Amygdala (tissue), 56 donors: ENCODE measurements at places on chromosomes 16 and 17.

GRCh38 chr17:47882247-47882646, 13.8 kb upstream of the SP2 start:
- no peak for DNase-seq

GRCh38 chr17:40915721-40916256, 21.7 kb downstream of the KRT23 start:
- DNase-seq: no peak

DNA sequence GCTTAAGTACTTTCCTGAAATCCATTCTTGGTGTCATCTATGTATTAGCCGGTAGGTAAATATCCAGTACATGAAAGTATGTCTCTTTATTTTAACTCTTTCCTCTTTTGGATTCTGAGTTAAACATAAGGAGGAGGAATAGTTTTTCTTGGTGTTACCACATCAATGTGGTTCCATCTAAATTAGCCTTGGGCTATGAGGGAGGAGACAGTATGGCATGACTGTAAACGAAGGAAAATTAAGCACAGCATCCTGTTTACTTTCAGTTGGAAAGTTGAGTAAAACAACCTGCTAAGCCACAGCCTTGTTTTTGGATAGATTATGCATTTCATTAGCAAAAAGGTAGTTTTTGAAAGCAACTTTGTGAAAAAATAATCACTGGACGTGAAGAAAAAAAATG, 693.0 kb upstream of the SOX9 start:
- no peak for DNase-seq

GRCh38 chr17:18916816-18917500, 35.0 kb upstream of the SLC5A10 start:
- no peak for DNase-seq

- DNase-seq: no peak
Observed at GRCh38 chr16:30443631-30444030, 2.0 kb downstream of the SEPHS2 start.

DNA sequence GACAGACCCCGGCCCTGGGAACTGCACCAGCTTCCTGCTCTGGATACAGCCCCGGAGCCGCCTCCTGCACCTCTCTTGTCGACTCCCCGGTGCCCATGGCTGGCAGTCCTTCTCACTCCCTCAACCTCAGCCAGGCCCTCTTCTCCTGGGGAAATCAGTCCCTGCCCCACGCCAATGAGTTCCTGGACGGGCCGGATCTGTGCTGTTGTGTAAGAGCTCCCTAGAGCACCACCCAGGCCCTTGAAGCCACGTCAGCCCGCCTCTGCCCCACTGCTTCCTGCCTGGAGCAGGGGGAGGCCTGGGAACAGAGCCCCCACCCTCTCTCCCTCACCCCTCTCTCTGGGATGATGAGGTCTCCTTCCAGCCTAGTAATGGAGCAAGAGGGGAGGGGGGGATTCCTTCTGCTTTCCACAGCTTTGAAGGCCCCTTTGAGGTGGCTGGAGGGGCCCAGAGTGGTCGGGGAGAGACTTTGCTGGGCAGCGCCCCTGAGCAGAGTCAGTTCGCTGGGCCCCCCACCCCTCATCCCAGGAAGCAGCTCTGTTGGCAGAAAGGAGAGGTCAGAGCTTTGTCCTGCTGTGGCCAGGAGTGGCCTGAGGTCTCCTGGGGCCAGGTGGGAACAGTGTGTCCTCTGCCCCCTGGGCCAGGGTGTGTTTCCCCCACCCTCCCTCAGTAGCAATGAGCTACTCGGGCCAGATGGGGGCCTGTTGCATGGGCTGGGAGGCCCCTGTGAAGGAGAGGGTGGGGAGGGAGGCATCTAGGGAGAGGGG, 3.8 kb downstream of the PRR29 start:
- no peak for DNase-seq

DNA sequence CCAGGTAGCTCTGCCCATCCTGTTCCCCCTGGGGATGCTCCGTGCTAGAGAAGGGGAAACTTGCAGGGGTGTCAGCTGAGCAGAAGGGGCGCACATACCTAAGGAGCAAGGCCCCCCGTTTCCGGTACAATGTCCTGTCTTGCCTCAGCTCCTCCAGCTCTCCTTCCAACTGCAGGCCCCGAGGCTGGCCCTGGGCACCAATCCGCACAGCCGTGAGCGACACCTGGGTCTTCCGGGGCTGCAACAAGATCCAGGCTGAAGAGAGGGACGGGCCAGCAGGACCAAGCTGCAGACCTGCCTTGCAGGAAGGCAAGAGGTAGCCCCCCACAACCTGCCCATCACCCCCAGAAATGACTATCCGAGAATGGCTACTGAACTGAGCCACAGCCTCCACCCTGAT, 102.6 kb downstream of the RMI2 start:
- no peak for DNase-seq

DNA sequence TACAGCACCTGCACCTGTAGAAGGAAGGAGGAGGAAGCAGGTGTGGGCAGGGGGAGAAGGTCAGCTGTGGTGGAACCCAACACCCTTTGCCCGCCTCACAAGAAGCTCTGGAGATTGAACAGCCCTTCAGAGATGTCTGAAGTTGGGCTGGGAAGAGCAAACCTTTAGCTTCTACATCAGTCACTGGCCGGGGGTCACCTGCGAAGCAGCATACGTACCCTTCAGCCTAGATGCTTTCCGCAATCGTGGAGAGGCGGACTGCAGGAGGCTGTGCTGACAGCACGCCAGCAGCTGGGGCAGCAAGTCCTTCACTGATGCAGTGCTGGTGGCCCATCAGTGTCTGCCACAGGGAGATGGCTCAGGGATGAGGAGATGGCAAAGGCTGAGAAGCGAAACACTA, 5.2 kb upstream of the HS3ST3B1 start:
- DNase-seq: no peak

GRCh38 chr16:17831330-17831729, 360.6 kb upstream of the XYLT1 start:
- no peak for DNase-seq

DNA sequence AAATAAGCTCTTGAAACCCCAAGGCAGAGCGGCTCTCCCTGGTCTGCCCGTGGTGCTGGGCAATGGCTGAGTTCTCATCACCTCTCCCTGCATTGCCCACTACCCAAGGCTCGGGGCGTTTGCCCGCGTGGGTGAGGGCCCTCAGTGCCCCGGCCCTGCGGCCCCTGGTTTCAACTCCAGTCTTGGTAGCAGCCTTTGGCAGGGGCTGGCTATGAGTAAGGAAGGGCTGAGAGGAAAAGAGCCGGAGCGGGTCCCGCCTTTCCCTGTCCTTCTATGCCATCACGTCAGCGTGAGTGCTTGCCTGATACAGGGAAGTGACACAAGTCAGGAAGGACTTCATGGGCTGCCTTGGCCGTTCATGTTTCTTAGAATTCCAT, 71.7 kb upstream of the CBX4 start:
- no peak for DNase-seq

GRCh38 chr17:40291281-40291664, 3.6 kb downstream of the CDC6 start:
- DNase-seq: no peak

DNA sequence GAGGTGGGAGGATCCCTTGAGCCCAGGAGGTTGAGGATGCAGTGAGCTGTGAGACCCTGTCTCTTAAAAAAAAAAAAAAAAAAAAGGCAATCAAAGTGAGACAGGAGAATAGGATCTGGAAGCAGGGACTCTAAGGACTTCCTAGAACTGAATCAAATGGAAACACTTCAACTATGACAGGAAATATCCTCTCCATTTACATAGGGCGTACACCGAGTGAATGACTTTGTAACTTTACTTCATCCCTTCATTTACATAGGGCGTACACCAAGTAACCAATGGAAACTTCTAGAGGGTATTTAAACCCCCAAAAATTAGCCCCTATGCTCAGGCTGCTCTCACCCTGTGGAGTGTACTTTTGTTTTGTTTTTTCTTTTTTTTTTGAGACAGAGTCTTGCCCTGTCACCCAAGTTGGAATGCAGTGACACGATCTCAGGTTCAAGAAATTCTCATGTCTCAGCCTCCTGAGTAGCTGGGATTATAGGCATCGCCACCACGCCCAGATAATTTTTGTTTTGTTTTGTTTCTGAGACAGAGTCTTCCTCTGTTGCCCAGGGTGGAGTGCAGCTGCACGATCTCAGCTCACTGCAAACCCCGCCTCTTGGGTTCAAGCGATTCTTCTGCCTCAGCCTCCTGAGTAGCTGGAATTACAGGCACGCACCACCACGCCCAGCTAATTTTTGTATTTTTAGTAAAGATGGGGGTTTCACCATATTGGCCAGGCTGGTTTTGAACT, 9.6 kb upstream of the PRPSAP1 start:
- no peak for DNase-seq

DNA sequence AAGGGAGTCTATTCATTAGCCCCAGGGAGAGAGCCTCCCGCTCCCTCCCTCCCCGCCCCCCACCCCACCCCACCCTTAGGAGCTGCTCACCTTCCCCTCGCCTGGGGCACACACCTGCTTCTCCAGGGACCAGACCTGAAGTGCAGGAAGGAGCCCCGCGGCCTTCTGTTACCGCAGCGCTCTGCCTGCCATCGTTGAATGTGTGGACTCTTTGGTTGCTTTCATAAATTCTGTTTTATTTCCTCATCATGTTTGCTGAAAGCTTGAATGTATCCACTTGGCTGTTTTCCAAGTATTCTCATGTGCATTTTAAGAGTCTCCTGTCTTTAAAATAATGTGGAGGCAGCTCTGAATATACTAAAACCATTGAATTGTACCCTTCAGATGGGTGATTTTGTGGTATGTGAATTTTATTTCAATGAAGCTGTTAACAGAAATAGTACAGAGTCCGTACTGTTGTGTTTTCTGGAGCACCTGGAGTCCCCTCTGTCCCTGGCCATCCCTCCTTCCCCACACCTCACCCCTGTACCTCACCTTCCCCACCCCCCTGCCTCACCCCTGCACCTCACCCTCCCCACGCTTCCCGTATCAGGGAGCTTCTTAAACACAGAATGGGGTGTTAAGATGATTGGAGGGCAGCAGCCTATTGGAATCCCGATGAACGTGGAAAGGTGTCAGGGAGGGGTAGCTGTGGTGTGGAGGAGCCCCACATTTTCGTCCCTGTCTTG, 25.5 kb downstream of the RAB11FIP3 start:
- no peak for DNase-seq

DNA sequence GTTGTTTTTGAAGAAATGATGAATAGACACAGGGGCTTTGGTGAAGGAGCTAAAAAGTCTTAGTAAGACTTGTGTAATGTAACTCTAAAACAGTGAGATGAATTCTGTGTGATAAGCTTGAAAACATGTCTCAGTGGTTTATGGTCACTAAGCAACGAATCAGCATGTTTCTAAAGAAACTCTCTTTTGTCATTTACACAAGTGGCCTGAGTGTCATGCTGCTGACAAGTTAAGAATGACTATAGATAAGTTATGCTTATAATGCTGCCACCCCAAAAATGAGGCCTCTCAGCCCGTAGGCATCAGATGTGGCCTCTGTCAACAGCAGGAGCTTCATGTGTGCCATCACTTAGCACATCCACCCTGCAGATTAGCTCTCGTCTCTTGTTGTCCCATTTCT, 8.7 kb downstream of the COX10 start:
- DNase-seq: no peak

DNA sequence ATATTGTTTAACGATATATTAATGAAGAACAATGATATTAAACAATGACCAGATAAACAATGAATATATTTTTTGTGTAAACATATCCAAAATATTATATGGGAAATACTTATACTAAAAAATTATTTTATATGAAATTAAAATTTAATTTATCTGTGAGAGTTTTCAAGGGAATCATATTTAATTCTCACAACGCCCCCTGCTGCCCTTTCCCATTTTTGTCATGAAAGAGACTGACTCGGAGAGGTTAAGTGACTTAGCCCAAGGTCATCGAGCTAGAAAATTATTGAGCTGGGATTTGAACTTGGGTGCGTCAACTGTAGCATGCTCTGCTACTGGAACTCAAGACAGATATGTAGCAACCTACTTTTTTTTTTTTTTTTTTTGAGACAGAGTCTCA, 7.2 kb upstream of the MYCBPAP start:
- no peak for DNase-seq

DNA sequence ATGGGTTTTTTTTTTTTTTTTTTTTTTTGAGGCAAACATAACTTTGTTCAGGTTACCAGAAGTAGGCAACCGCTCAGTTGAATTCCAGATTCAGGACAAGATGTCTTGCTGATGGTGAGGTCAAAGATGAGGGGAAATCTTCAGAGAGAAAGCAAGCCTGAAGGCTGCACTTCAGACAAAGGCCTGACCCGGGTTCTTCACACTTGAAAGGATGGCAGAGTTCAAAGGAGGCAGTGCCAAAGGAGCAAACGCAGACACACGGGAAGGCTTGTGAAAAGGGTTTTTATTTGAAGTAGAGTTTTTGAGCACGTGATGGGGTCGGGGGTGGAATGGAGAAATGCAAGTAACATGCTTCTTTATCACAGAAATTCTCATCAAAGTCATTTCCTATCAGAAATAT, 960.2 kb upstream of the EEF2KMT start:
- DNase-seq: no peak

- no peak for DNase-seq
Observed at GRCh38 chr17:62882878-62883277, 74.8 kb upstream of the MARCHF10 start.

DNA sequence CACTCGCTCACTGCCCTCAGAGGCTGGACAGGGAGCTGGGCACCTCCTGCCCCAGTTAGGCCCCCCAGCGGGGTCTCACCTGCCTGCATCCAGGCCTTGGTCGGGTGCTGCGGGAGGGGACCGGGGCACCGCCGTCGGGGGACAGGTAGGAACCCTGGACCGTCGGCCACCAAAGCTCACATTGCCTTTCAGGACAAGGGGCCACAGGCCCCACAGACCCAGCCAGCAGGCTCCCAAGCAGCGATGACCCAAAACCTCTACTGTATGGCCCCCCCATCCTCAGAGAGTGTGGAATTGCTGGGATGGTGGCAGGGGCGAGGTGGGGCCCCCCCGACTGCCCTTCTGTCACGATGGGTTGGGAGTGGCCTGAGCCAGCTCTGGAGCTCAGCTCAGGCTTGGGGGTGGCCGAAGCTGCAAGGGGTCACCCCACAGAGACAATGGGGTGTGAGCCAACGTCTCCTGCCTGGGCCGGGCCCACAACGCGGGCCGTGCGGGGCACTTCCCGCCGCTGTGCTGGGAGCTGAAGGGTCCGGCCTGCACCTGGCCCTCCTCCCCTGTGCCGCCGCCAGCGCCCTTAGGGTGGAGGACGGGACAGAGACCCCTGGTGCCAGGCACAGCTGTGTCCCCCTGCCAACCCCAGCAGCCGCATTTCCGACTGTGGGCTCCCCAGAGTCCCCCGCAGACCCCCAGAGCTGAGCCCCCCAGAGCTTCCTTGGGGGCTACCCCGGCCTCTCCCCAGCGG, 498 bp downstream of the IGFALS start:
- DNase-seq: no peak

DNA sequence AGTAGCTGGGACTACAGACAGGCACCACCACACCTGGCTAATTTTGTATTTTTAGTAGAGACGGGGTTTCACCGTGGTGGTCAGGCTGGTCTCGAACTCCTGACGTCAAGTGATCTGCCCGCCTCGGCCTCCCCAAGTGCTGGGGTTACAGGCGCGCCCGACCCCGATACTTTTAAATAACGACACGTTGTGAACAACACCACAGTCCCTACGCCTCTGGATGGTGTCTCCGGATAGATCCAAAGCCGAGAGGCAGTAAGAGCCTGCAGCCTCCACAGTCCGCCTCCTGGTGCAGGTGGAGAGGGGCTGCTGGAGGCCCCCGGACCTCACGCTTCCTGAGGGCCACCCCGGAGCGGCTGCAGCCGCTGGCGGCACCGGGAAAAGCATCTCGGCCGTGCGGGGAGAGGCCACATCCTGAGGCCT, 741 bp upstream of the TLCD3A start:
- no peak for DNase-seq
